T-helper 17 cell (primary cell): ENCODE measurements at places on chromosomes 3 and 15.

- H3K36me3 ChIP-seq, result no peaks in the 10 kb centered on the region
- no peaks in the 10 kb centered on the region for H3K27me3 ChIP-seq
- H3K4me1 ChIP-seq, result no peaks in the 10 kb centered on the region
- H3K4me3 ChIP-seq, result no peak overlapping the region
- DNase-seq, result no peak
- no peak overlapping the region for H3K27ac ChIP-seq
Measured at GRCh38 chr3:75951941-75952340, 166.6 kb upstream of the ZNF717 start.

GRCh38 chr3:110378481-110378880 is 693.1 kb upstream of the NECTIN3 start:
- DNase-seq, result no peak
- no peak overlapping the region for H3K4me3 ChIP-seq
- H3K27ac ChIP-seq, result no peak overlapping the region
- no peaks in the 10 kb centered on the region for H3K36me3 ChIP-seq

DNA sequence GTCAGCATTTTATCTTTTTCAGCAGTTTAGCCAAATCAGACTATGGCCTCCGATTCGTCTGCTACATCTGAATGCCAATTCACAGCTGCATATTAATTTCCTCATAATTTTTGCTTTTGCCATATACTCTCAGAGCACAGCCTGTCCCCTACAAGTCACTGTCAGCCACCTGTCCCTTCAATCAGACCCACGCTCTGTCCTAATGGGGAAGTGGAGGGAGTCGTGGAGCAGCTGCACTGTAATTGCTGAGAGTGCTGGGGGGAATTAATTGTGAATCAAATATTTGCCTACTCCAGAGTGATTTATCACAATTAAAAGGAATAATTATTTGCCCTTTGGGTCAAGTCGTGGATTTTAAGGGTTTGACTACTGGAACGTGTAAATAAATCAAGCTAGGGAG is 75.5 kb downstream of the EBLN2 start:
- no peak overlapping the region for H3K27ac ChIP-seq
- peaks cover 4% of the 10 kb centered on the region for H3K36me3 ChIP-seq
- H3K27me3 ChIP-seq, result peaks cover 34% of the 10 kb centered on the region
- DNase-seq, result no peak

DNA sequence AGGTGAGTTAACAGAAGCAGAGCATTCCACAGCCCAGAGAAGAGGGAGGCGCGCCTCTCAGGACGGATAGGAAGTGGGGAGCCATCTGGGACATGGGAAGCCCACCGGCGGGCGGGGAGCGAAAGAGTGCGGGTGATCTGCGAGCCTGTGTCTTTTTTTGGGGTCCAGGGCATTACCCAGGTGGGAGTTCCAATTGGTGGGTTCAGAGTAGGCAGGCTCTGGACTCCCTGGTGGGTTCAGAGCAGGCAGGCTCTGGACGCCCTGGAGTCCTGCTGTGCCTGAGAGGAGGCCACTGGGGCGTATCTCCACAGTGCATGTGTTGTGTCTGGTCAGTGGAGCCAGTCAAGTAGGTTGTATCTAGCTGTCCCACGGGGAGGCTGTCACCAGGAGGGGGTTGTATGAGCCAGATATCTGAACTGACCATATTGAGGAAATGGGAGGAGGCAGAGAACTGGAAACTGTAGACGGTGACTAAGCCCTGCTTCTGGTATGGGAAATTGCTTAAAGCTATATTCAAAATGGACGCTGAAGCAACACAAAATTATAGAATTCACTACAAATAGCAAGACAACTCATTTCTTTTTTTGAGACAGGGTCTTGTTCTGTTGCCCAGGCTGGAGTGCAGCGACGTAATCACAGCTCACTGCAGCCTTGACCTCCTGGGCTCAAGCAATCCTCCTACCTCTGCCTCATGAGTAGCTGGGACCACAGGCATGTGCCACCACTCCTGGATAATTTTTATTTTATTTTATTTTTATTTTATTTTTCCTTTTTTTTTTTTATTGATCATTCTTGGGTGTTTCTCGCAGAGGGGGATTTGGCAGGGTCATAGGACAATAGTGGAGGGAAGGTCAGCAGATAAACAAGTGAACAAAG is 34.5 kb upstream of the CHST2 start:
- H3K36me3 ChIP-seq, result peaks cover 3% of the 10 kb centered on the region
- peaks cover 13% of the 10 kb centered on the region for H3K4me1 ChIP-seq
- no peak overlapping the region for H3K4me3 ChIP-seq
- H3K27ac ChIP-seq, result no peak overlapping the region
- DNase-seq, result no peak

GRCh38 chr15:66294157-66294931 is 976 bp downstream of the DIS3L start:
- H3K4me3 ChIP-seq, result peak overlapping the region; percentile 88
- no peaks in the 10 kb centered on the region for H3K27me3 ChIP-seq
- no peak for DNase-seq
- peaks cover 24% of the 10 kb centered on the region for H3K4me1 ChIP-seq
- H3K36me3 ChIP-seq, result no peaks in the 10 kb centered on the region

DNA sequence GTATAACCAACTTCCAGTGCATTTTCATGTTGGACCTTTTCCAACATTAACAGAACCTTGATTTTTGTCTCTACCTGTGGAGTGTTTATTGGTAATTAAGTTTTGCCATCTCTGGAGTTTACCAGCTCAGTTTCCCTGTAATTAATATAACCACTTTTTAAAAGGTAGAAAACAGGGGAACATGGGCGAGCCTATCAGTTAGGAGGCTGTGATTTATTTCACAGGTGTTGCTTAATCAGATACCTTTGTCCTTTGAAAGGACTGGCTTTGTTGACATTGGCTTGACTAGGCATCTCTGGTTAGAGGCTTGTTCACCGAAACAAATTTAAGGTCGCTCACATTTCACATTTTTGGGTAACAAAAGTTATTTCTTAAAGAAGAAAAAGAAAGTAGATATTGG is 622 bp downstream of the NAALADL2 start:
- no peak overlapping the region for H3K27ac ChIP-seq
- H3K27me3 ChIP-seq, result no peaks in the 10 kb centered on the region
- no peaks in the 10 kb centered on the region for H3K36me3 ChIP-seq
- no peak overlapping the region for H3K4me3 ChIP-seq
- H3K4me1 ChIP-seq, result no peaks in the 10 kb centered on the region

DNA sequence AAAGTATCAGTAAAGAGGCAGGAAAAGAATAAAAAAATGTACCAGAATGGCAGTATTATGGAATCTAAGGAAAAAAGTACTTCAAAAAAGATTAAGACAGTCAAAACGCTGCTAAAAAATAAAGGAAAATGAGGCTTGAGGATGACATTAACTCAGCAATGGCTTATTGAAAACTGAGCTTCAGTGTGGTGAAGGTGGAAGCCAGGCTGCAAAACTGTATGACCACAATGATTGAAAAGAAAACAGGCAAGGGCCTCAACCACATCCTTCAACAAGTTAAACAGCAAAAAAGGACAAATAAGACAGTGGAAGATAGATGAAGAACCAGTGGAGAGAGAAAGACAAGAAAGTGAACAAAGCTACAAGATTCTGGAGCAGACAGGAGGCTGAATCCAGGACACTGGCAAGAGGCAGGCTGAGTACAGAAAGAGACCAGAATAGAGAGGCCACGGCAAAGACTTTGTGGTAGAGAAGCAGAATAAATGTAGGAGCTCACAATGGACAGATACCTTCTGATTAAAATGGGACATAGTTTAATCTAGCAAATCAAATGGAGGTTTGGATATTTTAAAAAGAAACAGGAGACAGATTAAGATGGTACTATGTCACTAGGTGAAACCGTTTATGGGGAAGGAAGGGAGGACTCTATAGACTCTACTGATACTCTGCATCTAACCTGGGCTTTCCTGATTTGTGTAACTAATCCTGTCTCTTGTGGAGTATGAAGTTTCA is 86.1 kb downstream of the TJP1 start:
- H3K4me1 ChIP-seq, result peaks cover 4% of the 10 kb centered on the region
- no peaks in the 10 kb centered on the region for H3K36me3 ChIP-seq
- DNase-seq, result no peak
- H3K27ac ChIP-seq, result no peak overlapping the region
- H3K4me3 ChIP-seq, result no peak overlapping the region

DNA sequence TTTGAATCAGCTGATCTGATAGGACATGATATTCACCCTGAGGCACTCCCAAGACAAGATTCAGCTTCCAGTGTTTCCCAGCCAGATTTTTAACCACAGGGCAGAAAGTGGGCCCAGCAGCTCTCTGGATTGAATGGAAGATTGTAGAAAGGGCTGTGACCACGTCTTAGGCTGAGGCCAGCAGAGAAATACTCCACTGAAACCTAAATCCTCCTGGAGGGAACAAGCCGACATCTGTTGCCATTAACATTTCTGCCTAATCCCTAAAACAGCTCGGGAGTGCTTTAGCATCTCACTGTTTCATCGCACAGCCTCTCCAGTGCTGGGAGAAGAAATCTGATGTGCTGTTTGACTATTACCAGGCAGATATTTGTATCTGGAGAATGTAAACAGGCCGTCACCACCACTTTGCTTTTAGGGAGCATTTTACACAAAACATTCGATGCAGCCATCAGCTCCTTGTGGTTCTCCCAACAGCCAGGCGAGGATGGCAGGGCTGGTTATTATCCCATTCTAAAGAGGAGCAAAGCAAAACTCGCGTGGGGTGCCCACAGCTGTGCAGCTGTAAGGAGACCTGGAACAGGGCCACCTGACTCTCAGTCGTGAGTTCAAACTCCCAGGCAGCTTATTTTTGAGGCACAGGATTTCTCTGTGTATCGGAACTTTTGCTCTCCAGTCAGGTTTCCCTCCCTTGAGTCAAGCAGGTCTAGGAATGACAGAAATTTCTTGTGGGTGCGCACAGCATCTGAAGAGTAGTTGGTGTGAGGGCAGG is 117.4 kb downstream of the LIPC start:
- H3K4me1 ChIP-seq, result peaks cover 35% of the 10 kb centered on the region
- no peak overlapping the region for H3K27ac ChIP-seq
- H3K27me3 ChIP-seq, result no peaks in the 10 kb centered on the region
- H3K4me3 ChIP-seq, result peak overlapping the region; percentile 28
- no peaks in the 10 kb centered on the region for H3K36me3 ChIP-seq
- no peak for DNase-seq

DNA sequence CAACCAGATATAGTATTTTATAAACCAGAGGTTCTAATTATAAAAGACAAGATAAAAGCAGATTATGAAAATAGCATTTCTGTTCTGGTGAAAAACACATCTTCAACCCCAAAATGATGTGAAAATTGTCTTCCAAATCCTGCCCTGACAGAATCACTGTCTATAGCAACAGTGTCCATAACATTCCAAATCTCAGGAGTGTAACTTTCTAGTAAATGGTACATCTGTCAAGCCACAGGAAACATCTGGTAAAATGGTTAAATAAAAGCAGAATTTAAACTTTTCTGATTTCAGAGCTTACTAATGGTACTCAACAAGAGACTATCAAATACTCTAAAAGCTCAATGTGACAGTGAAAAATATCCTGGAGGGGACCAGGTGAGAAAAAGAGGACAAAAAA is 60.5 kb downstream of the VGLL4 start:
- peaks cover 45% of the 10 kb centered on the region for H3K4me1 ChIP-seq
- peak overlapping the region; percentile 88 for H3K27ac ChIP-seq
- peaks cover under 1% of the 10 kb centered on the region for H3K36me3 ChIP-seq

GRCh38 chr3:18900994-18901393 is 247.3 kb upstream of the KCNH8 start:
- H3K36me3 ChIP-seq, result peaks cover 4% of the 10 kb centered on the region
- peaks cover 19% of the 10 kb centered on the region for H3K27me3 ChIP-seq
- no peak overlapping the region for H3K27ac ChIP-seq
- no peak for DNase-seq
- no peak overlapping the region for H3K4me3 ChIP-seq

DNA sequence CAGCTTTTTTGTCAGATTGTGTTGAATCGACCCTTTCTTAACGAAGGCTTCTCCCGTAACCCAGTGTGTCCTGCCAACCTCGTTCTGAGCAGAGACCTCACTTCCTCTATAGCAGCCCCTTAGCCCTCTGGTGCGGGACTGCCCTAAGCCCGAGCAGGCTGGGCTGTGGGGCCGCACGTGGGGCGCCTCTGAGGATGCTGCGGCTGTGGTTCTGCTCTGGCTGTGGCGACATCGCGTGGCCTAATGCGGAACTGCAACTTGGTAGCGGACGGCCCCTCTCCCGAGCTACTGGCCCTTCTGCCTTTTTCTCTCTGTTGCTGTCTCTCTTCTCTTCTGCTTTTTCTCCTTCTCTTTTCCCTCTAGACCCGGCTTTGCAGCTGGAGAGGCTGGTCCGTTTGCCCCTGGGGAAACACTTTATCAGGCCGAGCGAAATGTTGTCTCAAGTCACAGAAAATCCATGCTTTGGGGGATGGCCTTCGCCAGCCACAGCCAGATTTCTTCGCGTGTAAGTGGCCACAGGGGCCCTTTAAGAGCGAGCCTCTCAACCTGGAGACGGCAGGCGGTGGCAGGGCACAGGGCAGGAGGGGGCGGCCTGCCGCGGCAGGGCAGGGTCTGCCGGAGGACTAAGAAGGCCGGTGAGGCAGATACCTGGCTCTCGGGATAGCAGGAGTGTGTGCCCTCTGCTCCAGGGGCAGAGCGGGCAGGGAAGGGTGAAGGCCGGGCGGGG is 19.4 kb upstream of the KIF23 start:
- DNase-seq, result peak; percentile 71
- H3K4me3 ChIP-seq, result no peak overlapping the region
- H3K27ac ChIP-seq, result no peak overlapping the region
- no peaks in the 10 kb centered on the region for H3K36me3 ChIP-seq
- H3K27me3 ChIP-seq, result peaks cover 10% of the 10 kb centered on the region

DNA sequence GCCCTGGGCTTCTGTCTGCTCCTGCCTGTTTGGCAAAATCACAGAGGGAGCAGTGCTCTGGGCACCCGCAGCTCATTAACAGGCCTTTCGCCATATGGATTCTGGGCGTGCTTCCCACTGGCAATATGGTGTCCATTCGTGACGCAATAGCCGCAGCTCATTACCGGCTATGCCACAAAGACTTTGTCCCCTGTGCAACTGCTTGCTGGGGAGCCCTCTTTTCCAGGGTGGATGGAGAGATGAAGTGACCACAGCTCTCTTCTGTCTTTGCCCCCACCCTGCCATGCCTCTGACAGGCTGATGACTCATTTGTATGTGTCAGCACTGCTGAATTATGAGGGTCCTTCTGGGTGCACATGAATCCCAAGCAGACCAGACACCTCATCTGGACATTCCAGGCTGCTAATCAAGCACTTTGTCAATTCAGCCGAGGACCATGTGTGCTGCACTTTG is 214.3 kb upstream of the FEZF2 start:
- no peaks in the 10 kb centered on the region for H3K36me3 ChIP-seq
- no peaks in the 10 kb centered on the region for H3K27me3 ChIP-seq
- DNase-seq, result no peak
- H3K4me3 ChIP-seq, result no peak overlapping the region
- peaks cover 2% of the 10 kb centered on the region for H3K4me1 ChIP-seq

- no peak for DNase-seq
- H3K4me3 ChIP-seq, result no peak overlapping the region
- no peaks in the 10 kb centered on the region for H3K27me3 ChIP-seq
- no peak overlapping the region for H3K27ac ChIP-seq
- no peaks in the 10 kb centered on the region for H3K36me3 ChIP-seq
Measured at GRCh38 chr3:178754852-178755510, 218.7 kb downstream of the KCNMB2 start.

- no peaks in the 10 kb centered on the region for H3K4me1 ChIP-seq
- DNase-seq, result no peak
- H3K4me3 ChIP-seq, result no peak overlapping the region
Measured at GRCh38 chr3:59245859-59246501, 196.2 kb upstream of the CFAP20DC start.
